ENCODE measurements at places on chromosomes 5 and 9.

DNA sequence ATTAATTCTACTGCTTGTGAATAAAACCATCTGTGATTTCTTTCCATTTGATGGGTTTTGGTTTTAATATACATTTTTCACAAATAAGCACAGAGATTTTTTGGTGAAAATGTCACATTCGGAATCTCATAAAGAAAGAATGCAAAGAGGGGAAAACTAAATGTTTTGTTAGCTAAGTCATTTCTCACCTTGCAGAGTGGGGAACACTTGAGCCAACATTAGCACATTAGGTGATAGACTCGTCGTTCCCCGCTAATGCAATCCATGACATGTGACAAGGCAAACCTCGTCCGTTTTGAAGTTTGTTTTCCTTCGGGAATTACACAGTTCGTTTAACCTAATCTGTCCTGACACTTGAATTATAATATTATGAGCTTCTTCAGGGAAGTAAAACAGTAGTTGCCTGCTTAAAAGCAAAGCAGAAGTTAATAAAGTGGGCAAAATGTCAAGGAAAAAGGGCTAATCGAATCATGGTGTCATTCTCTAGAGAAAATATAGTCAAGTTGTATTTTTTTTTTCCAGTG is 95.8 kb upstream of the LMX1B start:
- peak; percentile 51 for DNase-seq

GRCh38 chr5:124764992-124765611 is 18.7 kb upstream of the ZNF608 start:
- DNase-seq: no peak

DNA sequence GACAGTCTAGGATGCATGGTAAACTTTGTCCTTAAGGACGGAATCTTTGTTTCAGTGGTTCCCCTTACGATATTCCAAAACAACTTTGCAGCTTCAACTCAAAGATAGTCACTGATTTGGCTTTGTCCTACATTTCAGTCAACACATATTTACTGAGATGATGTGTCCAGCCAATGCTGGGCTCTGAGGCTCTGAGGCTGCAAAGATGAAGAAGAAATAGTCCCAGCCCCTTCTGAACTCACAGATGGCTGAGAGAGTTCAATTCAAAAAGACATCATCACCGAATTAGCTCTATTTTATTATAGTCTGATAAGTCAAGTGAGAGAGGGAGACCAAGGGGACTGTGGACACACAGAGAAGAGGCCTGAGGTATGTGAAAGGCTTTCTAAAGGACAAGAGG is 544.0 kb downstream of the ACTL7B start:
- DNase-seq: no peak

GRCh38 chr5:168863021-168863420 is 283.9 kb upstream of the PANK3 start:
- no peak for DNase-seq

DNA sequence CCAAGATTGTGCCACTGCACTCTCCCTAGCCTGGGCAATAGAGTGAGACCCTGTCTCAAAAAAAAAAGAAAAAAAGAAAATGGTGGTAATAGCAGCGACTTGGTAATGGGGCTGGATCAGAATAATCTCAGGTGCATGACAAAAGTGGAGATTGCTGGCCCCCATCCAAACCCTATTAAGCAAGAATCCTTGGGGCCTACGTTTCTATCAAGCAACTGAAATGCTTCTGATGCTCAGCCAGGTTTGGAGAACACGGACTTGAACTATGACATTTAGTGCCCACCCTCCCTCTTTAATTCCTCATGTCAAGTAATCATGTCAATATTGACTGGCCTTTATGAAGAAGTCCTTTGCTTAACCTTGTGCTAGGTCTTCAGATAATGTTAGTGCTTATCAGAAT is 6.6 kb downstream of the C5orf52 start:
- DNase-seq: no peak

DNA sequence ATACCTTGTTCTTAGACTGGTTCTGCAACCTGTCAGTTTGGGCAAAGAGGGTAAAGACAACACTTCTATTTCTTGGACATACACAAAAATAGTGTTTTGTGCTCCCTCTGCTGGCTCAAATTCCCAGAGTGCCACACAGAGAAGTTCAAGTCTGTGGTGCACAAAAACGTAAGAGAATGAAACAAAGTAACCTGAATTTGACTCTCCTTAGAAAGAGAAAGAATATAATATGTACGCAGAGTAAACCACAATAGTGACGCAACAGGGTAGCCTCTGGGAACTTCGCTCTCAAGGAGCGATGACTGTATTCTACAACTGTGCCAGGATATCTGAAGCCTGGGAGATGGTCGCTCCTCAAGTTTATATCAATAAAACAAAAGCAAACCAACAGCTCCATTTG is 18.5 kb downstream of the DDX31 start:
- peak; percentile 50 for DNase-seq
